ENCODE measurements at places on chromosomes 2 and 18.
A peak's percentile ranks its signal among the peaks of the same experiment; 100 is the strongest.

DNA sequence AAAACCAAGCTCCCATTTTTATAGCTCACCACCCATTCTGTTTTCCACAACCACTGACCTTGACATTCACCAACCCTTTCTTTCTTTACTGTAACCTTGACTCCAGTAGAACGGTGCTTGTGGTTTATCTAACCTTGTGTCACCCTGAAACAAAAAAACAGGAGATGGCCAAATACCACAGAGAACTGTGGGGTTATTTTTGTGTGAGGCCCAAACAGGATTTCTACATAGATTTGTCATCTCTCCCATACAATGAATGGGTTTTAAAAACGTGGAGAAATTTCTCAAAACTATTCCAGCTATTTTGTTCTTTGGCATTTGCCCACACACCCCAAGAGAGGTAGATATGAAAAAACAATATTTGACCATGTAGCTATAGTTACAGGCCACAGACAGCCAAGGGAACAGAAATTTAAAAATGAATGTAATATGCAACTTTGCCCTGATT is 231.3 kb upstream of the TANK start:
- peak; percentile 33 for DNase-seq

DNA sequence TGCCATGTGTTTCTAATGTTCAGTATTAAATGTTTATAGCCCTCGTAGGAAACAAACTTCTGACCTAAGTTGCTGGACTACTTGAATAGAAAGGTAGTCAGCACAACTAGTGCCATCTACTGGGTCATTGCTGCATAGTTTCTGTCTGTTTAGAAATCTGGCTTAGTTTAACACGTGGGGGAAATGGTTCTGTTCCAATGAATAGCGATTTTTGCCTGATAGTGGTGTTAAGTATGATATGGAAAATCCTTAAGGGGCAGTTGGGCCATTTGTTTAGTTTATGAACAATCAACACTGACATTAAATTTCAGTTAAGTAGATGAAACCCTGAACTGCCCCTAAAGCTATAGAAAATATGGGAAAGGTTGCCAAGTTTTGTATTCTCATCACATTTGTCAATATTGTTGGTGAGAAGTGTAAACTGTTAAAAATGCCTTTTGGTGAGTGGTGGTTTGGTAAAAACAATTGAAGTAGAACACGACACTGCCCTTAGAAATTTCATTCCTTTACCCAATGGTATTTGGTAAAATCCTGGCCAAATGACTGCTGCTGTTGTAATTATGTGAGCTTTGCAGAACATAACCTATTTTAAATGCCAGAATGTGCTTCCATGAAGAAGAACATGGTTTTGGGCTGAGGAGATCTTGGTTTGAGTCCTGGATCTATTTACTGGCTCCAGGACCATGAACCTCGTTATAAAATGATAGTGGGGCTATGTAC is 13.2 kb downstream of the NABP1 start:
- DNase-seq = peak; percentile 63

- DNase-seq = no peak
These were observed 10.9 kb downstream of the TRIB2 start for GRCh38 chr2:12727641-12728040.

DNA sequence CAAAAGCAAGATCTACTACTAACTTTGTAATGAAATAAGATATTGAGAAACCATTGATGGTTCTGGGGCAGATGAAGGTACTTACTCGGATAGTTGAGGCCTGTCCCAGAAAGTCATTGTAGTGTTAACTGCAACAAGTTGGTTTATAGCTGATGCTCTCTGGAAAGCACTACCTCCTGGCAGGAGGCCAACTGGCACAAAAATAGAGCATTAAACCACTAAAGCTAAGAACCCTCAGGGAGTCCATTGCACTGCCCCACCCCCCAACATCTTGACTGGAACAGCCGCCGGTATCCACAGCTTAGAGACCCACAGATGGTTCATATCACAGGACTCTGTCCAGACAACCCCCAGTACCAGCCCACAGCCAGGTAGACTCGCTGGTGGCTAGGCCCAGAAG is 552.5 kb upstream of the CRIM1 start:
- DNase-seq = no peak

DNA sequence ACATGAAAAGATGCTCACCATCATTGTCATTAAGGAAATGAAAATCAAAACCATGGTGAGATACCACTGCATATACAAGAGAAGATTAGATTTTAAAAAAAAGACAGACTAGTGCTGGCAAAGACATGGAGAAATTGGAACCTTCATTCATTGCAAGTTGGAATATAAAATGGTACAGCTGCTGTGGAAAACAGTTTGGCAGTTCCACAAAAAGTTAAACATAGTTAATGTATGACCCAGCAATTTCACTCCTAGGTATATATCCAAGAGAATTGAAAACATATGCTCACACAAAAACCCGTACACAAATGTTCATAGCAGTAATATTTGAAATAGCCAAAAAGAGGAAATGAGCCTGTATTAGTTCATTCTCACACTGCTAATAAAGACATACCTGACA is 33.7 kb upstream of the MBOAT2 start:
- DNase-seq = no peak

DNA sequence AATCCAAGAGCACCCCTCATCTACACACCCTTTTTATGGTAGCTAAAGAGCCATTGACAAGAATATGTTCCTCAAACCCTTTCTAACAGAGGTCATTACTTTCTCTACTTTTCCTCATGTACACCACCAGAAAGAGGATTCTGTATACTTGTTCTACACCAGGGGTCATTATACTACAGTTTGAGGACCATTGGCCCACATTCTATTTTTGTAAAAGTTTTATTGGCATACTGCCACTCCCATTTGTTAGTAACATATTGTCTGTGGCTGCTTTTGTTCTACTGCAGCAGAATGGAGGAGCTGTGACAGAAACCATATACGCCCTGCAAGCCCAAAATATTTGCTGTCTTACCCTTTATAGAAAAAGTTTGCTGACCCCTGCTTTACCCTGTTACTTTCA is 14.3 kb downstream of the HTR2B start:
- no peak for DNase-seq

DNA sequence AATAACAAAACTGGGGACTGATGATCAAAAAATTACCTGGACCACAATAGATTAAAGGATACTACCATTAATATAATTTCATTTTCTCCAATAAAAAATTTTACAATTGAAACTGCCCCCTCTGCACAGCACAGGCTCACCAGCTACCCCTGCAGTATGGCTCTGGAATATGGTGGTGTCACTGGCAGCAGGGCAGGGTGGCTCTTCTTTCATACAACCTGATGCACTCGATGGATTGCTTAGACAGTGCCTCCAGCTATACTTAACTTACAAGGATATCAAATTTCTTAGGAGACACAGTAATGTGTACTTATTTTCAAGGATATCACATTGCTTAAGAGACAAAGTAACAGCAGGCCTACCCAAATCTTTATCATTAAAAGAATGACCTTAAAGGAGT is 124.0 kb downstream of the PRELID3A start:
- DNase-seq = no peak

- DNase-seq = peak; percentile 89
These were observed 218.0 kb upstream of the OSR1 start for GRCh38 chr2:19576411-19576810.

- DNase-seq = no peak
These were observed 165.4 kb downstream of the CAPN13 start for GRCh38 chr2:30641765-30642345.

- no peak for DNase-seq
These were observed 108.1 kb upstream of the ARHGAP28 start for GRCh38 chr18:6621437-6621836.

- DNase-seq = no peak
These were observed 22.8 kb downstream of the SGPP2 start for GRCh38 chr2:222447131-222447530.

- no peak for DNase-seq
These were observed 117.0 kb downstream of the MGAT5 start for GRCh38 chr2:134370655-134371445.

DNA sequence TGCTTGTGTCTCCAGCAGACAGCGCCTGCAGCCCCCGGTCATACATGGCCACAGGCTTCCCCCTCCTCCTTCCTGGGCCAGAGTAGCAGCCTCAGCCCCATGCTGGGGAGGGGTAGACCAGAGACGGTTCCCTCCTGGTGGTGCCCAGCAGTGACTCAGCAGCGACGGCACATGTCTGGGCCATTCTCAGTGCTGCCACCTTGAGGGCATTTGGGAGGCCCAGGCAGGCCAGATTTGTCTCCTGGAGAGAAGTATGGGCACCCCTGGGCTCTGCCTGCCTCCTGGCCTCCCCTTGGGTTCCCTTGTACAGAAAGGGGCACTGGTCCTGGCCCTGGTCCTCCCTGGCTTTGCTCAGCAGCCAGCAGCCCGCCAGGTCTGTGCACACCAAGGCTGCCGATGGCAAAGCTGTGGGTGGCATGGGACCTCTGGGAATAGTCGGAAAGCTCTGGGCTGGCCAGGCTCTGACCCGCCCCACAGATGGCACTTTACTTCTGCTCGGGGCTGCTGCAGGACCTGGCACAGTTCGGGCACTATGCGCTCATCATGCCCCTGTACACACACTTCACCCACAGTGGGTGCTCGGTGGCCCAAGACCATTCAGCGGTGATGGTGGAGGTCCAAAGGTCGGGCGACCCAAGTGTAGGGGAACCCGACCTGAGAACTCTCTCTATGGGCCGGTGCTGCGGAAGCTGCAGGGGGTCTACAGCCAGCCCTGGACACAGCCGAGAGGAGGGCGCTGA is 11.4 kb upstream of the ALPI start:
- DNase-seq = peak; percentile 54

DNA sequence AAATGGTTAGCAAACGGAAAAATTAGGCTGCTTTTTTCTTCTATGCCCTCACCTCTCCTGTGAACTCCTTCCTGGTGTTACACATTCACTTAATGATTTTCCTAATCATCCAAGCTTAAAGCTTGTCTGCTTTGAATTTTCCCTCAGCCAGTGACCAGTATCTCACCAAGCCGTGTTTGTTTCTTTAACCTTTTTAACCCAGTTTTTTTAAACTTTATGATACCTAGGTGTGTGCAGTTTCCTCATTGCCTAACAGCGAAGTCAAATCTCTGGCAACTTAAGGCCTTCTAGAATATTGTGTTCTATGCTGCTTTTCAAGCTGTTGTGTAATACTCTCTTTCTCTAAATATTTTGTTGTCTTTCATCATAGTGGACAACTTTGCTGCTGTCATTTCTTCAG is 113.0 kb downstream of the PIK3C3 start:
- DNase-seq = no peak

- no peak for DNase-seq
These were observed 37.8 kb upstream of the RHOB start for GRCh38 chr2:20409039-20409438.

GRCh38 chr2:241179899-241180298 is 8.6 kb upstream of the ANO7 start:
- DNase-seq = no peak

DNA sequence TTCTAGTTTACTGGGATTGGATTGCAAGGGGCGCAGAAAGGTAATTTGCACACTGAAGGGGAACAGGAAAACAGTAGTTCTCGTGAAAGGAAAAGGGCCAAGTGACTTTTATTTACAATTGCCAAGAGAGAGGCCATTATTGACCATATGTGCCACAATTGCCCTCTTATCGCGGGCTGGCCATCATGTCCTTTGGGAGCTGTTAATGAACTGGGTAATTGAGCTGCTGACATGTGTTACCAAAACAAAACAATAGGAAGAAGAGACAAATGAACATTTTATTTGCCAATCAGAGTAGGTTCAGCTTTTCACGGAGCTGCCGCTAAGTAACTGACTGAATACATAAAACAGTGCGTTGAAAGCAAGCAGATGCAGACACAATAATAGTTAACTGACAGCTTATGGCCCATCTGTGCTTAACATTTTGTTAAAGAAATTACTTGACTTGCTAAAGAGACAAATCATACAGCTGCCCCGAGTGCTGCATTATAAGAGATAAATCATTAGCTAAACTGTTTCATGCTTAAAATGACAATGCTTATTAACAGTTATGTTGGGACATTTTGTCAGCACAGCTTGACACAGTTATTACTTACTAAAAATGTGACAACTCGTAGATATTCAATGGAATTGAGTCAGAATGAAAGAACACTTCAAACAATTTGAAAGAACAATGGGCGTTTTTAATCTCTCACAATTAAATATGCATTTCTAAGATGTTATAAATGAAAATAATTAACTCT is 57.5 kb downstream of the PAX3 start:
- DNase-seq = no peak

- no peak for DNase-seq
These were observed 77.5 kb downstream of the EPB41L3 start for GRCh38 chr18:5466256-5466655.

DNA sequence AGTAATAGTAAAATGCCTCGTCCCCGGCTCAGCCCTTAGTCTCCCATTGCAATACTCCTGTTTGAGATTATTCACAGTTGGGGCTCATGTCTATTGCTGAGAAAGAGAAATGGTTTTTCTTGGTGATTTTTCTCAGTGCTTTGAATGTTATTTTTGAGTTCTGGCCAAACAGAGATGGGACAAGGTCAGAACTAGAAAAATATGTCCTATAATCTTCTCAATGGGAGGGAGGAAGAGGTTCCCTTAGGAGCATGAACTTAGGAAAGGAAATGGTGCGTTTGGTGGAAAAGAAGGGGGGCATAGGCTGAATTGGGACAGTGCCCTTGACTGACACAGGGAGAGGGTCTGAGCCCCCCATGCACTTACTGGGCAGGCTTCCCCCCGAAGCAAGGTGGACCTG is 133.8 kb downstream of the AGAP1 start:
- no peak for DNase-seq

- DNase-seq = peak; percentile 96
These were observed 305.9 kb upstream of the TMEFF2 start for GRCh38 chr2:192500550-192501200.

GRCh38 chr2:85748039-85748734 is 5.6 kb upstream of the ATOH8 start:
- DNase-seq = no peak

- DNase-seq = no peak
These were observed 257.6 kb upstream of the RAB6C start for GRCh38 chr2:129721846-129722245.

DNA sequence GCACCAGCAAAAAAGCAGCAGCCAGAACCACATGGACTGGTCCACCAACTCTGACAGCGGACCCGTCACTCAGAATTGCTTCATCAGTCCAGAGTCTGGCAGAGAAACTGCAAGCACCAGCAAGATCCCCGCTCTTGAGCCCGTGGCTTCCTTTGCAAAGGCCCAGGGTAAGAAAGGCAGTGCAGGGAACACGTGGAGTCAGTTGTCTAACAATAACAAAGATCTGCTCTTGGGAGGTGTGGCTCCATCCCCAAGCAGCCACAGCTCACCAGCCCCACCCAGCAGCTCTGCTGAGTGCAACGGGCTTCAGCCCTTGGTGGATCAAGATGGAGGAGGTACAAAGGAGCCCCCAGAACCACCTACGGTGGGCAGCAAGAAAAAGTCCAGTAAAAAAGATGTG is 269.3 kb downstream of the SETBP1 start:
- DNase-seq = no peak

Measured in mammary epithelial cell (primary cell).